ENCODE measurements at places on chromosomes 12 and 14.

GRCh38 chr12:121239351-121240061 is 29.6 kb downstream of the P2RX4 start:
- no peak for DNase-seq

GRCh38 chr12:50083301-50083700 is 1.8 kb upstream of the SMARCD1 start:
- no peak for DNase-seq

- DNase-seq: no peak
Observed at GRCh38 chr12:3087758-3088650, 10.8 kb downstream of the TSPAN9 start.

DNA sequence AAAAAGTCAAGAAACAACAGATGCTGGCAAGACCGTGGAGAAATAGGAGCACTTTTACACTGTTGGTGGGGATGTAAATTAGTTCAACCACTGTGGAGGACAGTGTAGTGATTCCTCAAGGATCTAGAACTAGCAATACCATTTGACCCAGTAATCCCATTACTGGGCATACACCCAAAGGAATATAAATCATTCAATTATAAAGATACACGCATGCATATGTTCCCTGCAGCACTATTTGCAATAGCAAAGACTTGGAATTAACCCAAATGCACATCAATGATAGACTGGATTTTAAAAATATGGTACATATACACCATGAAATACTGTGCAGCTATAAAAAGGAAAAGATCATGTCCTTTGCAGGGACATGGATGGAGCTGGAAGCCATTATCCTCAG is 18.0 kb upstream of the CATSPERB start:
- DNase-seq: no peak

- DNase-seq: no peak
Observed at GRCh38 chr14:101113835-101114725, 210.6 kb upstream of the RTL1 start.

- no peak for DNase-seq
Observed at GRCh38 chr12:107439026-107439738, 246.4 kb upstream of the PWP1 start.

- no peak for DNase-seq
Observed at GRCh38 chr12:117208206-117208605, 17.9 kb upstream of the FBXO21 start.

DNA sequence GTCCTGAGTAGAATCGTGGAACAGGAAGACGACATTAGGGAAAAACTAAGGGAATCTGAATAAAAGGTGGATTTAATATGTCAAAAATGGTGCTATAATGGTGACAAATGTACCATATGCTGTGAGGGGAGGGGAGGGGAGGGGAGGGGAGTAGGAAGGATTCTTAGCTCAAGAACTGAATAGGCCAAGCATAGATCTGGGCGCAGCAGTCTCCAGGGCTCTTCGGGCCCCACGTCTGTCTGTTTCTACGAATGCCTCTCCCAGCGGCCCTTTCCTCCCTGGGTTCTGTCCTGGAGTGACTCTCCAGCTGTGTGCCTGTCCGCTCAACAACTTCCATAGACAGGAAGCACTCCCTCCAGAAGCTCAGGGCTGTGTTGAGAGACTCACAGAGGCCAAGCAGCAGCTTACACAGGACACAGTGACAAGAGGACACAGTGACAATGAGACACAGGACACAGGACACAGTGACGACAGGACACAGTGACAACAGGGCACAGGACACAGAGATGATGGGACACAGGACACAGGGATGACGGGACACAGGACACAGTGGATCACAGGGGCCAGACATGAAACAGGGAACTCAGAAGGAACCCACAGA is 42.4 kb upstream of the PPP2R5C start:
- DNase-seq: no peak

DNA sequence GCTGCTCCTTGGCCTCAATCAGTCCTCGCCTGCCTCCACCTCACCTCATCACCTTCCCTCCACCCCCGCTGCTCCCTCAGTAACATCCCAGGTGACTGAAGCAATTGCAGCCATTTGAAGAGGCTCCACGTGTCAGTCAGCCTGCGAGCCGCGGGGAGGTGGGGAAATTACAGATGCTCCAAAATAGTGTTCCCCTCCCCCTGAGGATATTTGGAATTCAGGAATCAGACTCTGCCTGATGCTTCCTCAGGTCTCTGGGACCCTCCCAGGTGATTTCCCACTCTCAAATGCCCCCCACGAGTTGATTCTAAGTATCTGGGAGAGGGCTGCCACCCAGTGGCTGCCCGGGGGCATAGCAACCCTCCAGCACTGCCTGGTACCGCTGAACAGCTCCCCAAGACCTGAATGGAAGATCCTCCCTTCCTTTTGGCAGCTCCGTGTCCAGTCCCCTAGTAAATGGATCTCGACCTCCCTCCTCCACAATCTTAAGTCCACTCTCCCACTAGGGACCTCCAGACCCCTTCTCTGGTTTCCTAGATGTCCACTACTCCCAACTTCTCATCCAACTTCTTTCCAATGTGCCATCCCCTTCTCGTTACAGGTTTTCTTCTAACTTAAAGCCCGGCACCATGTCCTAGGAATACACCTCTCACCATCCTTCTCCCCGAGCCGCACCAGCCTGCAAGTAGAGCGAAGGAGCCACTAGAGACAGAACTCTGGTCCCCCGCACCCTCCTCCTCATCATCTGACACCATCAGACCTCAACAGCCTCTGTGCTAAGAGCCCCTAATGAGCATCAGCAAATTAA is 1.4 kb upstream of the ASIC1 start:
- peak; percentile 83 for DNase-seq

GRCh38 chr14:102965282-102965681 is 42.8 kb downstream of the AMN start:
- DNase-seq: no peak

- DNase-seq: no peak
Observed at GRCh38 chr14:76921088-76921399, 94.8 kb downstream of the LRRC74A start.

GRCh38 chr12:71846322-71846940 is 6.9 kb downstream of the TBC1D15 start:
- DNase-seq: no peak

DNA sequence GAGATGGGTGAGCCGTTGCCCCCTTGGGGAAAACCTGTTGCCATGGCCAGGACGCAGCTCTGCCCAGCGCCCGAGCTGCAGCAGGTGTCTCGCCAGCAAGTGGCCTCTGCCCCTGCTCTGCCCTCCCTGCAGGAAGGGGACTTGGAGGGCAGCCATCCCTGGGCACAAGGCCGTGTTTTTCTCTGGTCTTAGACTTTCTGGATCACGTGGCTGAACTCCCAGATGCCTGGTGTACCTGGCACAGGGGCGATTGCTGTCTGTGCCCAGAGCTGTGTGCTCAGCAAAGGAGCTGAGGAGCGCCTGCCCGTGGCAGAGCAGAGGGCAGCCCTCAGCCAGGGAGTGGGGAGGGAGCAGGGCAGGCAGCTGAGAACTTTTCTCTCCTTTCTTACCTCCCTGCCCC is 38.0 kb downstream of the TMEM63C start:
- no peak for DNase-seq

- no peak for DNase-seq
Observed at GRCh38 chr12:102232036-102232435, 34.4 kb upstream of the PMCH start.

DNA sequence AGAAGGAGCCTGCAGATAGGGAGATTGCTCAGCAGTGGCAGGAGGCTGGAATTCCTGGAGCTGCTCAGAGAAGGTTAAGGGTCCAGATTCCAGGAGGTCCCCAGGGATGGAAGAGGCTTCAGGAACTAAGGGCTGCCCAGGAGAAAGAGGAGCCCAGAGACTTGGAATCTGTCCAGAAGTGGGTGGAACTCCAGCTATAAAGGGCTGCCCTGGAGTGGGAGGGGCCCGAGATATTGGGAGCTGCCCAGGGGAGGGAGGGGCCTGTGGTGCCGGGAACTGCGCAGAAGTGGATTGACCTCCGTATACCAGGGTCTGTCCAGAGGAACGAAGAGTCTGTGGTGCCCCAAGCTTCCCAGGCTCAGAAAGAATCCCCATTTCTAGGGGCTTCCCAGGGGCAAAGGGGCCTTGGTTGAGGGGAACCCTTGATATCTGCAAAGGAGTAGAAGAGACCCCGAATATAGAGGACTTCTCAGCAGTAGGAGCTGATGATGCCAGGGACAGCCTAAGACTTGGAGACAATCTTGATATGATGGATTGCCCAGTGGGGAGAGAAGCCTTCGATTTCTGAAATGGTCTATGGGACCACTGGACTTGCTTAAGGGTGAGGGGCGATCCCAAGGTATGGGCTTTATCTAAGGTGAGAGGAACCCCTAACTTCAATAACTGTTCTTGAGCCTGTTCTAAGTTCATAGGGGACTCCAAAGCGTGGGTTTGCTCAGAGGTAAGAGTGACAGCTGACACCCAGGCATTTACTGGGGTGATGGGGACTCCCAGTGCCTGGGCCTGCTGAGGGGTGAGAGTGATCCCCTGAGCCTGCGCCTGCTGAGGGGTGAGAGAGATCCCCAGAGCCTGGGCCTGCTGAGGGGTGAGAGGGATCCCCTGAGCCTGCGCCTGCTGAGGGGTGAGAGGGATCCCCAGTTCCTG is 45.0 kb downstream of the FAM186A start:
- no peak for DNase-seq

Data from AG08396 (cell line).